GM23338 (cell line): ENCODE measurements at places on chromosomes 5 and 9. TPM values are rescaled to one million over a fixed set of nuclear protein-coding genes. Genes with fewer than 3 reads are reported as not detected.

GRCh38 chr9:8614926-8615440 lies 815.4 kb upstream of the DMAC1 start:
- peaks cover 43% of the 10 kb centered on the region for H3K4me1 ChIP-seq
- H3K36me3 ChIP-seq, result no peaks in the 10 kb centered on the region
- no peak overlapping the region for H3K27ac ChIP-seq
- DNase-seq, result no peak
- H3K4me3 ChIP-seq, result no peak overlapping the region

GRCh38 chr9:37862530-37862929 lies 41.4 kb downstream of the SLC25A51 start:
- H3K36me3 ChIP-seq, result no peaks in the 10 kb centered on the region
- no peaks in the 10 kb centered on the region for H3K27me3 ChIP-seq
- H3K4me1 ChIP-seq, result no peaks in the 10 kb centered on the region

- H3K36me3 ChIP-seq, result no peaks in the 10 kb centered on the region
- H3K4me3 ChIP-seq, result no peak overlapping the region
- H3K27me3 ChIP-seq, result no peaks in the 10 kb centered on the region
- no peak overlapping the region for H3K27ac ChIP-seq
Measured at GRCh38 chr9:135414293-135414692, 65.3 kb upstream of the PPP1R26 start.

GRCh38 chr5:166595274-166595951 lies 1696.0 kb upstream of the WWC1 start:
- H3K27ac ChIP-seq, result no peak overlapping the region
- H3K27me3 ChIP-seq, result no peaks in the 10 kb centered on the region
- H3K4me3 ChIP-seq, result no peak overlapping the region
- no peaks in the 10 kb centered on the region for H3K36me3 ChIP-seq

The SEC61B gene
- polyA plus RNA-seq, result 602 and 623 TPM in 2 replicates
